Hematopoietic multipotent progenitor cell treated with erythropoietin and hydrocortisone succinate and interleukin-3 and kit ligand, for 15 days (in vitro differentiated cells): ENCODE measurements at places on chromosomes 7 and 10.

GRCh38 chr7:371779-372545 lies 82.0 kb downstream of the FOXL3 start:
- DNase-seq = no peak

DNA sequence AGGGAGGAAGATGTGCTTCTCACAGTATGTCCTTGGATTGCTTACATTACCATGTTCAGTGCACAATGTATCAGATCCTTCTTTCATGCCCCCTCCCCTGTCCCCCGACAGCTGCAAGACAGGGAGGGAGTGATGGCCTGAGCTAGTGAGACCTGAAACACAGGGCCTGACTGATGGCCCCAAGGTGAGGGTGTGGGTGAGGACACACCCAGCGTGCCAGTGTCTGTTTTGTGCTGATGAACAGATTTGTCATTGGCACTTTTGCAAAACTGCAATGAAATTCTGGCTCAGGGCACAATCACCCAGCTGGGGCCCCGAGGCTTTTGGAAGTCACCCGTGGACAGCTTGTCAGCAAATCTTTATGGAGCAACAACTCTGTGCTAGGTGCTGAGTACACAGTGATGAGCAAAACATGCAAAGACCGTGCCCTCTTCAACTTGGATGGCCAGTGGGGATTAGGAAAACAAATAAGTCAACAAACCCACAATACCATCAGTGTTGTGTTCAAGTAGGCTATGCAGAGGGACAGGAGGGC lies 59.4 kb upstream of the EMX2 start:
- DNase-seq = no peak

GRCh38 chr10:490891-491571 lies 198.4 kb downstream of the DIP2C start:
- DNase-seq = no peak

GRCh38 chr10:104299031-104299904 lies 30.3 kb downstream of the GSTO2 start:
- DNase-seq = no peak

DNA sequence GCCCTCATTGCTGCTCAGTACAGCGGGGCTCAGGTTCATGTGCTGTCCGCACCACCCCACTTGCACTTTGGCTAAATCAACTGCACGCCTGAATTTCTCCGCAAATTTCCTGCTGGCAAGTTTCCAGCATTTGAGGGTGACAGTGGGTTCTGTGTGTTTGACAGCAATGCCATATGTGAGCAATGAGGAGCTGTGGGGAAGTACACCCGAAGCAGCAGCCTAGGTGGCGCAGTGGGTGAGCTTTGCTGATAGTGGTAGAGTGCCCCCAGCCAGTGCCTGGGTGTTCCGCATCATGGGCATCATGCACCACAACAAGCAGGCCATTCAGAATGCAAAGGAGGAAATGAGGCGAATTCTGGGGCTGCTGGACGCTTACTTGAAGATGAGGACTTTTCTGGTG lies 103.9 kb upstream of the POT1 start:
- DNase-seq = no peak

- DNase-seq = no peak
Observed at GRCh38 chr10:71849461-71849908, 1.6 kb downstream of the PSAP start.

DNA sequence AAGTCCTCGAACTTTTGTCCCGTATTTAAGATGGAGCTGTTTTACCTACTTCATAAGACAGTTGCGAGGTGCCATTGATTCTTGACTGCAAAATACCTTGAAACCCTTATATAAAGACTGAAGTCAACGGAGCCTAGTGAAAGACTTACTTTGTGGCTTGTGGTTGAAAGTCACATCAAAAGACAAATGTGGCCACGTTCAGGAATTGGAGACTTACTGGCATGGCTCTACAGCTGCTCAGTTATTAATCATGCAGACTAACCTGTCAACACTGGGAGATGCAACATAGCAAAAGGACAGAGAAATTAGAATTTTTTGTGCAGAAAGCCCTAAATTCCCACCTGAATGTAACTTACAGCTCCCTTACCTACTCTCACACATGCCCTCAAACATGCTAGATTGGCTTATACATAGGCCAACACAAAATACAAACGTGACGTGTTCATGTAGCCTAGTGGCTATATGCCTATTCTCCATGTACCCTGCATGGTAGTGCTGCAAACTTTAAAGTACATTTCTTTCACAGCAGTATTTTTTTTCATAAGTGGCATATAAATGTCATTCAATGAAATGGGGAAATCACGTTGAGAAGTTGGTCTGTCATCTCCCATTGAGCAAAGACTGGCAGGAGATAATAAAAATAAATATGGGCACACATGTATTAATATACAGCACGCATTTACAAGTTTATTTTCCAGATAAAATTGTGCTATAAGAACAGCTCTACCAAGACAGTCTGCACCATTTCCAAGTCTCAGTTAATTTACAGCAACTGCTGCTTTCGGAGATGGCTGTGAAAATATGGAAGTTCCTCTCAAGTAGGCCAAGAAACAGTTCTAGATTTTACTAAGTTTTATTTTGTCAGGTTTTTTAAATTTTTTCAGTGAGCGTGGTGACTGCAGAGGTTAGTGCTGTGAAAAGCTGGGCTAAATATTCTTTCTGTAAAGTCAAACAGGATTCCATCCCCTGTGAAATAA lies 170.4 kb upstream of the C7orf33 start:
- no peak for DNase-seq

DNA sequence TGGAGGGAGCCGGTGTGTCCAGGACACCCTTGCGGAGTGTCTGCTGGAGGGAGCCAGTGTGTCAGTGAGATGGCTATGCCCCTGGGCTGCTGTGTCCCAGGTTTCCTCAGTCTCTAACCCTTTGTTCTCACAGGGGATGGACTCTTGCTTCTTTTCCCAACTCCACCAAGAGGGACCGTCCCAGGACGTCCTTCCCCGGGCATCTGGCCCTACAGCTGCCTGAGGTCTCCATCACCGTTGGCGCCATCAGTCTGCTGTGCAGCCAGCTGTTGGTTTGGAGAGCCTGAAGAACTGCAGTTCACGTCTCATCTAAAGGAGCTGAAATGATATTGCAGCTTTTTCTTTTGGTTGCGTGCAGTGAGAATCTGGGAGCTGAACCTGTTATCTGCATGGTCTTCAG lies 136.2 kb downstream of the VIPR2 start:
- DNase-seq = no peak

- DNase-seq = no peak
Observed at GRCh38 chr10:18402853-18403252, 248.5 kb downstream of the NSUN6 start.

DNA sequence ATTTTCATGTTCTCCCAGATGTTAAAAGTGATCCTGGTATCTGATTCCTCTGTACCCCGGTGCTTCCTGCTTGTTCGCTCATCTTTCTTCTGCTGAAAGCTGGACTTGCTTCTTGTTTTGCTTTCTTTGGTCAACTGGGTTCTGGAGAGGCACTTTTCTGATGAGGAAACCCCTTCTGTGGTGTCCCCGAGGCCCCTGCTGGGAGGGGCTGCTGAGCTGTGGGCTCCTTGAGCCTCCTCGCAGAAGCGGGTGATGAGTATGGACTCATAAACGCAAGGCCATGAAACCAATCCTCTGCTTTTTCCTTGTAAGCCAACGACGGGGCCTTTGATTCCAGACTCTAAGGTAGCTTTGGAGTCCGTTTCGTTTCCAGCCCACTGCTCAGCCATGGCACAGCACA lies 7.8 kb downstream of the WIPI2 start:
- no peak for DNase-seq

- peak; percentile 54 for DNase-seq
Observed at GRCh38 chr7:93219868-93220267, 6.4 kb downstream of the HEPACAM2 start.

GRCh38 chr7:156172638-156173037 lies 360.4 kb upstream of the SHH start:
- no peak for DNase-seq

- no peak for DNase-seq
Observed at GRCh38 chr7:98970805-98971204, 92.5 kb downstream of the TRRAP start.

- DNase-seq = no peak
Observed at GRCh38 chr10:128001363-128001745, 94.5 kb downstream of the PTPRE start.

DNA sequence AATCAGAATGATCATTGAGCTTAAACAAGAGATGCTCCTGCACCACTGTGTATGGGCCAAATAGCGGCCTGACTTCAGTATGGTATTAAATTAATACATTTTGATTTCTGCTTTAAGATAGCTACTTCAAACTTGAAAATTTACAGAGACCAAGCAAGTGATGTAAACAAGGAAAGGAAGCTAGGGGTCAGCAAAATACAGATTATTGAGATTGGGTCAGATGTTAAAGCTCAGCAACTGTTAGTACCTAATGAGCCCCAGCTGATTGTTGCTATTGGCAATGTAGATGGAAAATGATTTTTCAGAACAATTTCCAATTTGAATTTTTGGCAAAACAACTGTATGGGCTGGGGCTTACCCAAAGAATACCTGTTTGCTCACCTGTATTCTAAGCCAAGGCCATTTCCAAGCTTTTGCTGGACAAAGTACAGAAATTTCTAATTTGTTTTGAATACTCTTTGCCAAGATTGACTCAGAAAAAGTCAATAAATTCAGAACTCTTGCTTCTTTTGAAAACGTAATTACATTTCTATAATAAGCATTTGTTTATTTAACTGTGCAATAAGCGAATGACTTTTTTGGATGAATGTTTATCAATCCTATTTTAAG lies 23.0 kb upstream of the DLD start:
- no peak for DNase-seq

DNA sequence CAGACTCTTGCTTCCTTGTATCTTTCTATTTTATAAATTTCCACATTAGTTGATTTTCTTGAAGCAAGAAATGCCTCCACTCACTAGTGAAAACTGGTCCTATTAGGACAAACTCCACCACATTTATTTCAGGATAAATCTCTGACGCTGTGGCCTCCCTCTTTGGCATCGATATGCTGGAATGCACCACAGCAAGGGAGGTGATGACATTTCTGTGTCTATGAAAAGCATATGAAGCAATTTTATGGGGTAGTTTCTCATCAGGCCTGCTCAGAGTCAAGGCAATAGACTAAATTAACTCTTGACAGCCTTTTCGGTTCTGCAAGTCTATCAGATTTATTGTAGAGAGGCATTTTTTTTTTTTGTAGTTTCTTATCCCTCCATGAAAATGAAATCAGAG lies 304.4 kb downstream of the ZEB1 start:
- no peak for DNase-seq

GRCh38 chr7:69710768-69711438 lies 112.6 kb downstream of the AUTS2 start:
- DNase-seq = no peak

DNA sequence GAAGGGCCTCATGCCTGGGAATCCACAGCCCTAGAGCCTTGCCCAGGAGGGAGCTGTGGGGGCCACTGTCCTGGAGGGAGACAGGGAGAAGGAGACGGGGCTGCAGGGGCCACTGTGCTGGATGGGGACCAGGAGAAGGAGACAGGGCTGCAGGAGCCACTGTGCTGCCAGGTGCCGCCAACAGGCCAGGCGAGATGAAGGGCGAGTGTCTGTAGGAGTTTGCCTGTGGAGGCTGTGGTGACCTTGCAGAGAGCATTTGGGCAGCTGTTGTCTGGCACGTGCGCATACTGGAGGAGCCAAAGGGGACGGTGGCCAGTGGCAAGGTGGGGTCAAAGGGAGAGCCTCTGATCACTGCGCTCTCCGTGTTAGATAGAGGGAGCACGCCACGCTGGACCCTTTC lies 79.2 kb downstream of the NKX6-2 start:
- DNase-seq = no peak

- no peak for DNase-seq
Observed at GRCh38 chr7:68914006-68914405, 684.3 kb upstream of the AUTS2 start.

DNA sequence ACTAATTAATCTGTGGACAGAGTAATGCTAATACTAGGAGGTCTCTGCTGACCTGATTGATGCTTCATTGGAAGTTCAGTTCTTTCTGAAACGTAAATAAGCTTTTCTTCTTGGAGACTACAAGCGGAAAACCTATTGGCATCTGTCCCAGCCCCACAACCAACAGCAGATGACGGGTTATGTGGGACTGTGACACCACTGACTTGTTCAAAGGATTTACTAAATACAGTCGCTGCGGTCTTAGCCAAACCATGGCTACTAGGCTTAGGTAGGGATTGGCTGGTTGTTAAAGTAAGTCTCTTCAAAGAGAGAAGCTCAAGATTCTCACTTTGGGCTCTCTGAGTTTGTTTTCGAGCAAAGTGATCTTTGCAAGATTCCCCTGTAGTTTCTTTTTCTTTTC lies 68.3 kb downstream of the HYCC1 start:
- DNase-seq = no peak

DNA sequence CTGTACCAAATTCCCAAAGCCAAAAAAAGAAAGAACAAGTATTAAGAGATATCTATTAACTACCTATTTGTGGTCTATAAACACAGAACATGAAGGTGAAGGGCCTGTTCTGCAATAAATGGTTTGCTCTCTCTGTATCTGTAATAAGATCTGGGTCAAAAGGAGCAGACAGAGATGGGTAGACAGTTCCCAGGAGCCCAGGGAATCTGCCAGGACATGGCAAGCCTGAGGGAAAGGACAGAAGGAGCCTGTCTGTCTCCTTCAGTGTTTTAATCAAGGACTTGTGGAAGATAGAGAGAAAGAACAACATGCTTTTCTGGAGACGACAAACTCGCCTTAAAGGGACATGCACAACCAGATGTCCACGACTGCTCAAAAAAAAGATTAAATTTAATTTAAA lies 165.7 kb downstream of the ELMO1 start:
- no peak for DNase-seq

- no peak for DNase-seq
Observed at GRCh38 chr7:112007185-112007584, 199.0 kb downstream of the DOCK4 start.

GRCh38 chr10:72688208-72688651 lies 3.7 kb upstream of the MCU start:
- no peak for DNase-seq

DNA sequence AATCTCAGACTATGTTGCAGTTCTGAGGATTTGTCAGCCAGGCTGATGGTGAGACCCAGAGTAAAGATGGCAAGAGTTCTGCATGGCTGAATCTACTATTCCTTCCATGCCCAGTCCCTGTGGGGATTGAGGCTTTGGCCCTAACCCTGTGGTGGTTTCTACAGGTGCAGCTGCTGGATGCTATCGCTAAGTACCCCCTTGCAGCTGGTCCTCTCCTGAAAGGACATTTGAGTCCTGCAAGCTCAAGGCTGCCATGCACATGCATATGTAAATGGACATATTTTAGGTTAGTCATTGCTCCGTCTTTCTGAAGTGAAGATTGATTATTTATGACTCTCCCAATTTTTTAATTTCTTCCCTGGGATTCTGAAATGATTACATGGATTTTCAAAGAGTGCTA lies 1122.2 kb upstream of the CELF2 start:
- no peak for DNase-seq

DNA sequence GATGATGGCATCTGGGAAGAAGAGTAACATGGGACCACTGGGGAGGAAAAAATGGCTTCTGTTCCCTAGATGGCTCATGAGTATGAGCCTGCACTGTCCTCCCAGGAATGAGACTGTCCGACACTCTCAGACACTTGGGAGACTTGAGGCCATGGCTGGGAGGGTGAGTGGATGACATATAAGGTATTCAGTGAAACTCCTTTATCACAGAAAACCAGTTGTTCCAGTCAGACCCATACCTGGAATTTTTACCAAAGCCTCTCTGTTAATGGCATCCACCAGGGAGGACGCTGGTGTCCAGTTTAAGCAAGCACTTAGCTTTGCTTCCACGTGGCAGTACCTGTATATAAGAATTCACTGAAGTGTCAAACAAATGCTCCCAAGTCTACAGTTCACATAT lies 116.7 kb upstream of the C10orf90 start:
- DNase-seq = no peak

GRCh38 chr10:93437086-93437945 lies 44.8 kb downstream of the MYOF start:
- no peak for DNase-seq

GRCh38 chr10:48598243-48598935 lies 6.5 kb downstream of the ARHGAP22 start:
- DNase-seq = no peak
